ENCODE measurements at places on chromosomes 16 and 17.

DNA sequence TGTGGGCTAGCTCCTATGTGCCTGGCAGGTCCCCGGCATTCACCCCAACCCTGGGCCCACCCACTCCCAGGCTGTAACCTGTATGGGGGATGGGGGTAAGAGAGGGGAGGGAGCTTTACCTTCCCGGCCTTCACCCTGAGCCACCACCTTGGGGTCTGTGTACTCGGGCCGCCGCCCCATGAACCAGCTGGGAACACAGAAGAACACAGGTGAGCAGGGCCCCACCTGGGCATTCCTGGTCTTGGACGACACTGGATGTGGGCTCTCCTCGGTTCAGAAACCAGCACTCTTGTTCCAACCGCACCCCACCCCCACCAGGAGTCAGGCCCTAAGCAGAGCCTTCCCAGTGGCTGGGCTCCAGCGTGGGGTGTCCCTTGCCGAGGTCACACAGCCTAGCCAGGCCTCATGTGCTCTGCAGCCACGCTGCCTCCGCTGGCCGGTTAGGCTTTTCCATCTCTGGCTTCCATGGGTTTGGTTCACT lies 18.8 kb downstream of the B9D1 start:
- no peak for DNase-seq

- no peak for DNase-seq
These were observed 747 bp downstream of the ATXN7L3 start for GRCh38 chr17:44198721-44199552.

DNA sequence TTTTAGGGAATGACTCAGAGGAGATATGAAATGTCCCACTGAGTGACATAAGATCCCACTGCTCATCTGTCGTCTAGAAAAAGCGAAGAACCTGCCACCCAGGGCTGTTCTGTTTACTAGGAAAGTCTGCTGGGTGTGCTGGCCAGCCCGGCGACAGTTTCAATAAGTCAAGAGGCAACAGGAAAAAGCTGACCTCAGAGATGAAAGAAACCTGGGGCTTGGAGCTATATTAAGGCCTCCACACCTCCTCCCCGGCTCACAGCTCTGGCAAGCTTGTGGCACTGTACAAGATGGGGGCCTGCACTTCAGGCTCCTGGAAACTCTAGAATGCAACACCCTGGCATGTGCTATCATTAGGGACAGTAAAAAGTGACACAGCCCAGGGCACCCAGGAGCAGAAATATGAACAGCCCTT lies 10.6 kb downstream of the ZFHX3 start:
- no peak for DNase-seq

DNA sequence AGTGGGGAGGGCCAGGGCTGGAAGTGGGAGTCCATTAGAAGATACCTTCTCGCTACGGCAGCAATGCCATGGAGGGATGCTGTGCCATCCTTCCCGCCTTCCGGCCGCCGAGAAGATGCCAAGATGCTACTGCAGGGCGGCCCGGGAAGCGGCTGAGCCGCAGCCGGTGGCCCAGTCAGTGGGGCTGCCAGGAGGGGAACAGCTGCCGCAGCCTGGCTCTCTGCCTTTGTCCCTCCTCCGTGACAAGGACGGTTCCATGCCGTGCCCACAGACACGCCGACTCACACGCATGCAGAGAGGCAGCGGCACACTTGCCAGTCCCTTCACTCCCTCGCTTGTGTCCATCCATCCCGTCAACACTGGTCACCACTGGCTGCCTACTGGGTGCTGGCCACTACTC lies 20.2 kb upstream of the NCBP3 start:
- DNase-seq: no peak

- no peak for DNase-seq
These were observed 3.8 kb upstream of the SYT17 start for GRCh38 chr16:19164285-19164684.

DNA sequence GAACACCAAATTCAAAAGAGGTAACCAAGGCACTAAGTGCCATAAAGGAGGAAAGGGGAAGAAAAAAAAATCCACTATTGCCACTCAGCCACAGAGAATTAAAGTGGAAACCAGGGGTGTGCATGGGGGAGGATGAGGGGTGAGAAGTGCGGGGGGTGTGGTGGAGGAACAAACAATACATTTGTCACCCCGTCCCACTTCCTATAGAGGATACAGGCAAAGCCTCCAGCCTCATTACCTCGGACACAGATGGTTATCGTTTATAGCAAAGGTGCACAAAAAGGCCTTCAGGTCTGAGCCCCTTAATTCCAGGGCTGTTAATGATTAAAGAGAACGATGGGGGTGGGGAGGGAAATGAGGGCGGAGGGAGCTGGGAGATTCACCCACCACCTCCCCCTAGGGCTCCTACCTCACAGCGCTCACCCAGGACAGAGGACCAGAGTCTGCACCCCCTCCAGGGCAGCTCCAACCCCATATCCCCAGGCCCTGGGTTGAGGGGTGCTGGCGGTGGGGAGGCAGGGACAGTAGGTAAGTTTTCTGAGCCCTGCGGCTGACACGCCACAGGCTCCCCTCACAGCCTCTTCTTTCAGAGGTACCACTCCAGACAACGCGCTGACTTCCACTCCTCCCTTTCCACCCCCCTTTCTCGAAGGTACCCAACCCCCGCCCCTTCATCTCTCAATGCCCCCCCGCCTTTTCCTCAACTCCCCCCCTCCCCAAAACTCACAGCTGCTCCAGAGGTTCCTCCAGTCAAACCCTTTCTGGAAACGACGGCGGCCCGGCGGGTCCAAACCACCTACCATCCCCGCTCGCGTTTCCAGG lies 470 bp downstream of the DCUN1D3 start:
- peak; percentile 87 for DNase-seq

GRCh38 chr16:79456036-79456435 lies 144.5 kb downstream of the MAF start:
- no peak for DNase-seq

DNA sequence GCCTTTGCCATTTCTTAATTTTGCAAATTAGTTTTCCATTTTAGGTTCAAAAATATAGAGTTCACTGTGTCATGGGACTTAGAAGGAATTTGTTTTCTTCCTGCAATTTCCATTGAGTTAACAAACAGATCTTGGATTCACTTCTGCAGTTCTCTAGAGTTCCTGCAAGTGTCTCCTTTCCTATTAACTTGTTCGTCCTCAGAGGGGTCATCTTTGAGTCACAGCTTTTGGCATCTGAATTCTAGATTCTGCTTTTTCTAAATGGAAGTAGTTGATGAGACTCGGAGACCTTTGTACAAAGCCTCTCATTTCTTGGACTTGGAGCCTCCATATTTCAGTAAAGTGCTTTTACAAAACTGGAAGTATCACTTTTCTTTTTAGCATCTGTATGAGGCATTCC lies 323.3 kb downstream of the BCAS3 start:
- DNase-seq: no peak

GRCh38 chr16:17476414-17477259 lies 5.9 kb upstream of the XYLT1 start:
- DNase-seq: no peak

DNA sequence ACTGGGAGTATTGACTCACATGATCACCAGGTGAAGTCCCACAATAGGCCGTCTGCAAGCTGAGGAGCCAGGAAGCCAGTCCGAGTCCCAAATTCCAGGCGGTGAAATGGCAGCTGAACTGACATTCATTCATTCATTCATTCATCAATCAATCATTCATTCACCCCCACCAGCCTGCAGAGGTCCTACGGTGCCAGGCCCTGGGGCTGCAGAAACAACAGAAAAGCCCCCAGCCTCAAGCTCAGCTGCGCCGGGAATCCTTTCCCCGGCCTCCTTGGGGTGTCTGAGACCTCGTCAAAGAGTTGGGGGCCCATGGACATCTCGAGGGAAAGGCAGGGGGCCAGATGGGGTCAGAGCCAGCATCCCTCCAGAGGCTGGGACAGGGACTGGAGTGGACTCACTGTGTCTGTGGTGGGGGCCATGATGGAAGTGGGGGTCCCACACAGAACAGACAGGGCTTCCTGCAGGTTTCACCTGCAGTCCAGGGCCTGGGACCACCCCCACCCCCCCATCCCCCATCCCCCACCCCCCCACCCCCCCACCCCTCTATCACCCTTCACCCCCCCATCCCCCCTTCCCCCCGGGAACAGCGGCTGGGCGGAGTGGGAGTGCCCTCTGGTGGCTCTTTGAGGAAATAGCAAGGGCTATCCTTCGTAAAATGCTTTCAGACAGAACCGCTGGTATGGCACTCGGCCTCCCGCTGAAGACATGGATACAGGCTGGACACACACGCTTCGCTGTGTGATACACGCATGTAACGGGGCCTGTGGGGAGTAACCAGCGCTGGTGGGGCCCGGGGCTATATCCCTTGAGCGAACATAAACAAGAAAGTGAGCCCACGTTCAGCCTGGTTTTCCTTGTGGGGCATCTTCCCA lies 8.5 kb upstream of the ZC3H18 start:
- DNase-seq: no peak

GRCh38 chr17:78532922-78533640 lies 44.1 kb downstream of the DNAH17 start:
- DNase-seq: peak; percentile 72

DNA sequence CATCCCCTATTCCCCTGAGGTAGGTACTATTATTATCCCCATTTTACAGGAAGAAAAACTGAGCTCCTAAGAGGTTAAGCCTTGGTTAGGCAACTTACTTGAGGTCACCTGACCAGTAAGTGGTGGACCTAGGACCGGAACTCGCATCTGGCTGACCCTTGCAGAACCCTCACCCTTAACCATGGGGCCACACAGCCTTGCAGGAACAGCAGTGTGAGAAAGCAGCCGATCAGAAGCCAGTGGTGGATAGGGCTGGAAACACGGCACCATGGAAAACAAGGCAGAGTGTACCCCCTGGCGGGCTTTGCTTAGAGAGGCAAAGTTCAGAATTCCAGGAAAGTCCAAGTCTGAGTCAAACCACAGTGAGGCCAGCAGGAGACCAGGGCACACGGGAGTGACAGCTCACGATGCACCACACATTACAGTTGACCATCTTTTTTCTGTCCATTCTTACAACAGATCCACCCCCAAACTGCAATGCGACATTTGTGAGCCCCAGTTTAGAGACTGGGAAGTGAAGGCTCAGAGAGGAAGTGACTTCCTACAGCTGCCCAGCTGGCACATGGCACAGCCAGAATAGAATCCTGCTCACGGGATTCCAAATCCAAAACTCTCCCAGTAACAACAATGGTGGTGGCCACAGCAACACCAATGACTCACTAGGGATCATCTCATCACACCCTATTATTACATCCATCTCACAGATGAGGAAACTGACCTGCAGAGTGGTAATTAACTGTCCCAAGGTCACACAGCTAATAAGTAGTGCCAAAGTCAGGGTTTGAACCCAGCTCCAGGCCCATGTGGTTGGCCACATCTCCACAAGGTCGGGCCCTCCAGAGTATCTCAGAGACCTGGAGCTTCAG lies 20.3 kb downstream of the KIFC3 start:
- DNase-seq: peak; percentile 58

DNA sequence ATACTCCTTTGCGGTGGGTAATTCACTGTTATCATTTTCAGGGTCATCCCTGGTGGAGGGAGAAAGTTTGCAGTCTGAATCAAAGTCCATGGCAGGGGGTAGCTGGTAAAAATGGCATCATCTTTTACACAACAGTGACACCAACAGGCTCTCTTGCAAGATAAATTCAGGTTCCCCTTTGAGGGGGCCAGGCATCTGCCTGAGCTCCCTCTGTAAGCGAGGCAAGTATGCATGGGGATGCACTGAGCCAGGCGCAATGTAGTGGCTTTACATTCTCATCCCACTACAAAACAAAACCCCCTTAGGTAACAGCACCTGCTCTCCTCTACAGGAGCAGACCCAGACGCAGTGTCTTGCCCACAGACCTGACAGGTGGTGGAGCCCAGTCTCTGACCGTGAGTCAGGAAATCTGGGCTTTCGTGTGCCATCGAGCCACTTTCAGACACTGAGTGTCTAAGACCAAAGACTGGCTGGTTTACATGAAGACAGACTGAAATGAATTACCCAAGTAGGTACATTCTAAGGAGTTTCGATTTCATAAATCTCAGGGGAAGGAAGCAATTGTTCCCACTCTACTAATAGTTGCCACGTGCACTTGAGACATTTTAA lies 17.7 kb downstream of the LITAFD start:
- peak; percentile 25 for DNase-seq

DNA sequence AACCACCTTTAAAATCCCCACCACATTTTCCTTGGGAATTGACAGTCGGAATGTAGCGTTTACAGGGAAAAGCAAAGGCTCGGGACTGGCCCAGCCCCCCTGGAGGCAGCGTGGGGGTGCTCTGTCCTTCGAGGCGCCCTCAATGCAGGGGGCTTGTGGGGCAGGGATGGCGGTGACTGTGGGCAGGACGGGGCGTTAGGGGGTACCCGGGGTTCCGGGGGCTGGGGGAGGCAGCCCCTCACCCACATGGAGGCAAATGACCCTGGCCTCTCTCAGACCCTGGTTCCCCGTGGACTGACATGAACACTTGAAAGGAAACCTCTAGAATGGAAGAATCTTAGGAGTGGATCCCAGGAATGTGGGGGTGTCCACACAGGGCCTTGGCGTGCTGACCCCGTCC lies 78.4 kb upstream of the GNG13 start:
- no peak for DNase-seq

- DNase-seq: no peak
These were observed 32.2 kb downstream of the RCVRN start for GRCh38 chr17:9872852-9873251.

DNA sequence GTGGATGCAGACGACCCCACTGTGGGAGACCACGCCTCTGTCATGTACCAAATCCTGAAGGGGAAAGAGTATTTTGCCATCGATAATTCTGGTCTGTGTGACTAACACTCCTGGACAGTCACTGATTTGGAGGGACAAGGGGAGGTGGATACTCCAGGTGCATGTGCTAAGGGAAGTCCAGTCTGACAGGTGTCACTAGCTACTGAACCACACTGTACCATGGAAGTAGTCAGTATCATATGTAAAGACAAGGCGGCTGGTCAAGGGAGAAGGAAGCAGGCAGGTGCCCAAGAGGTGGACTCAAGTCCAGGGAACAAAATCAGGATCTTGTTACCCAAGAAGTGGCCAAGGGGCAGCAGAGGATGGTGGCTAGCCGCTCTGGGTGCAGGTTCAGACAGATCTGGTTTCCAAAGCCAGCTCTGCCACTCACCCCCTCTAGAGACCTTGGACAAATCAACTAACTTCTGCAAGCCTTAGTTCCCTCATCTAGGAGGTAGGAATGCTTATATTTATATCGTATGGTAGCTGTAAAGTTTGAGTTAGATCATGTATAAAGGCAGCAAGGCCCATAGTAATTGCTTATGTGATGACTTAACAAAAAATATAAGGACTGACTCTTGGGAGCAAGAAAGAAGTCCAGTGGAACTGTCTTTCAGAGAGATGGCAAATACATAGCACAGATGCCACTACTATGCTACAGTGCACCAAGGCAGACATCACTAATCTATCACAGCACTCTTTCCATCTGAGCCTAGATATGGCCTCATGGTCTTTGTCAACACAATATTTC lies 22.1 kb downstream of the CDH5 start:
- no peak for DNase-seq

- no peak for DNase-seq
These were observed 599.6 kb downstream of the TMEM114 start for GRCh38 chr16:7990626-7991260.
